ENCODE measurements at places on chromosomes 4 and X.

- no peak for DNase-seq
Measured at GRCh38 chrX:35340465-35340864, 397.9 kb downstream of the FAM47B start.

DNA sequence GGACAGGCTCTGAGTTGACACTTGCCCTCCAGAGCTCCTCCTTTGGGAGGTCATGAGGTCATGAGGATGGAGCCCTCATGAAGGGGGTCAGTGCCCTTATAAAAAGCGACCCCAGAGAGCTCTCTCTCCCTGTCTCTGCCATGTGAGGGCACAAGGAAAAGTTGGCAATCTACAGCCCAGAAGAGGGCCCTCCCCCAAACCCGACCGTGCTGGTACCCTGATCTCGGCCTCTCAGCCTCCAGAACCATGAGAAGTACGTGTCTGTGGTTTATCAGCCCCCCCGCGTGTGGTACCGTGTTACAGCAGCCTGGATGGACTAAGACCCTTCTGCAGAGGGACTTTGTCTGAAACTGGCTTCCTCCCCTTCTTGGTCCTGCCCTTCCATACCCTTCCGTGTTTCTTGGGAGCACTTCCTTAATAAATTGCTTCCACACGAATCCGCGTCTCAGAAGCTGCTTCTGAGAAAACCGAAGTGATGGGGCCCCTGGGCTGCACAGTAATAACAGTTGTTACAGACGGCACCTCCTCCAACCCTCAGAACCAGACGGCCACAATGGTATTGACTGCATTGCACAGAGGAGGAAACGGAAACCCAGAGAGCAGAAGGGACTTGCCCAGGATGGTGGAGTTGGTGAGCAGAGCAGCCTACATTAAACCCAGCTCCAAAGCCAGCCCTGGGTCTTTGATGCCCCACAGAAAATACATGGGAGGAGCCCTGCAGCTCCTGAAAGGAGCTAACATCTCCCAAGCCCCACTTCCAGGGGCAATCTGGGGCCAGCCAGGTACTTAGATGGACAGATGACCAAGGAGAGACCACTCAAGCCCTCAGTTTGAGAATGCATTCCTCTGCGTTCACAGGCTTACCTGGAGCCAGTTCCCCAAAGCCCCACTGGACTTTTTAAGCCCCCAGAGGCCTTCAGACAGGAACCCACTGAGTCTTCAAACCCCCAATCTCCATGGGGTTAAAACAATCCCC is 242.7 kb downstream of the BCOR start:
- no peak for DNase-seq

DNA sequence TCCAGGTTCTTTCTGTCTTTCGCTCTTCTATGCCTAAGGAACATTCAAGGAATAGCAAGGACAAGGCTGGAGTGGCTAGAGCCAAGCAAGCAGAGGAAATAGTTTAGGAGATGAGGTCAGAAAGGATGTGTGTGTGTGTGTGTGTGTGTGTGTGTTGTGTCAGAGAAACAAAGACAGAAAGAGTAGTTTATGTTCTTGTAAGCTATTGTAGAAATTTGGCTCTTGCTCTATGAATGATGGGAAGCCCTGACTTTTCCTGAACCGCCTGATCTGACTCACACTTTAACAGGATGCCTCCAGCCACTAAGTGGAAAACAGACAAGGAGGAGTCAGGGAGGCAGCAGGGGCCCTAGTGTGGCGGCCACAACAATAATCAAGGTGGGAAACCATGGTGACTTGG is 39.7 kb downstream of the LGI2 start:
- DNase-seq: no peak

DNA sequence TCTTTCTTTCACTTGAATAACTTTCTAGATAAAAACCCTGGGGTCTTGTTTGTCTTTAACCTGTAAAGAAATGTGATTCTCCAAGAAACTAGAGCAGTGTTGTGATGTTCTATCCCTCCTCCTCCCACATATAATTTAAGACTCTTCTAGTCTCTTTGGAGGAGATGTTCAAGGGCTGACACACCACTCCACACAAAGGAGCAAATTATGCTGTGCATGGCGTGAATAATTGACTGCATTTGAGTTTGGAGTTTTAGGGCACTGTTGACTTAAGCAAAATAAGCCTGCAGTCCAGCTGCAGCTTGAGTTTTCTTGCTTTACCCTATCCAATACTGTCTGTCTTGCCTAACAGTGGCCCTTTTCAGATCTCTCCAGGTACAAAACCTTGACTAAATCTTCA is 119.7 kb downstream of the CHRDL1 start:
- DNase-seq: no peak

DNA sequence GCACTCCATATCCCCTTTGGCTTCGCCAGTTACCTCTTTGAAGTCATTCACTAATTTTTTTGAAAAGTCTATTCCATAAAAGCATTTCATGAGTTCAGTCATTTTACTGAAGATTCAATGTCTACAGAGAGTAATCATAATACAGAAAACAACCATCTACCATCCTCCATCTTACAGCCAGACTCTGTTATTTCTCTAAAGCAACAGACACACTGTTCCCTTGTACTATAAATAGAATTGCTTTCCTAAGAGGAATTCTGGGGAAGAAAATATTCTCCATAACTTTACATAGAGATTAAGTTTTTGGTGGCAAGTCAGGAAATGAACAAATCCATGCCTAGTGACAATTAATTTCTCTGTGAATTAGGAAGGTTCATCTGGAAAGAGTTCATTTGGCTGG is 37.0 kb downstream of the XK start:
- DNase-seq: no peak

DNA sequence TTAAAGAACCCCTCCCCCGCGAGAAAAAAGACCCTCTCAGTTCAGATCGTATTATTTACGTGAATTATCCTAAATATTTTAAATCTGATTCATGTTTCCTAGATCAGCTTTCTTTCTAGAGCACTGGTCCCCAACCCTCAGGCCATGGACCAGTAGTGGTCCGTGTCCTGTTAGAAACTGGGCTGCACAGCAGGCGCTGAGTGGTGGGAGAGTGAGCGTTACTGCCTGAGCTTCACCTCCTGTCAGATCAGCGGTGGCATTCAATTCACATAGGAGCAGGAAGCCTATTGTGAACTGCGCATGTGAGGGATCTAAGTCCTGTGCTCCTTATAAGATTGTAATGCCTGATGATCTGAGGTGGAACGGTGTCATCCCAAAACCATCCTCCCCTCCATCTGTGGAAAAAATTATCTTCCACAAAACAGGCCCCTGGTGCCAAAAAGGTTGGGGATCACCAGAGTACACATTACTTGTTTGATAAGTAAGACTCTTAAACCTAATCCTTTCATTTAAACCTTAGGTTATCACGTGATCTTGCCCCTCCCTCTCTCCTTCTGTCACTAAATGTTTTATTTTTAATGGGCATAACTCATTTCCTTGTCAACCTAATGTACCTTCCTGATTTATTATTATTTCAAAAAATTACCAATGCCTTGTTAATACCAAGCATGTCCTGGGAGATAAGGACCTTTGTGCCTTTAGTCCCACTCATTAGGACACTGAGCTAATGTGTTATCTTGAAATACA is 442.9 kb downstream of the TLL1 start:
- DNase-seq: no peak

- no peak for DNase-seq
Measured at GRCh38 chr4:147732518-147733235, 789 bp downstream of the ARHGAP10 start.

DNA sequence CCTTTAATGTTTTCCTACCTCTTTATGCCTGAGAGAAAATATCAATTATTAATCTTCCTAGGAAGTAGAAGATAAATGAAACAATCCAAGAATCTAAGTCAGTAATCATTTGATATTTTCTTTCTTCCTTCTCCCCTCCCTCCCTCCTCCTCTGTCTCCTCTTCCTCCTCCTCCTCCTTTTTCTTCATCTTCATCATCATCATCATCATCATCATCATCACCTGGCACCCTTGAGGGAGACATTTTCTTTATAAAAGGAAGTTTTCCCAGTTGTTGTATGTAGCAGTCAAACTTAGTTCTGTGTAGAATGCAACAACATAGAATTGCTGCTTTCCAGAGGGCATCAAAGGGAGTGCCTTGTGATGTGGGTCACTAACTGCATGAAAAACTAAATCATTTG is 100.1 kb downstream of the SLC10A6 start:
- DNase-seq: no peak

- DNase-seq: no peak
Measured at GRCh38 chrX:12971282-12972003, 3.5 kb upstream of the TMSB4X start.

Data from amygdala (tissue), 56 donors.